Stimulated activated CD4-positive, alpha-beta T cell treated with anti-CD3 and anti-CD28 coated beads, TNF-alpha, amount 100 ng/mL, for 1 hour (primary cell): ENCODE measurements at places on chromosomes 2 and 18.

- DNase-seq, result no peak
Measured at GRCh38 chr2:127181851-127182250, 38.2 kb downstream of the CYP27C1 start.

- DNase-seq, result no peak
Measured at GRCh38 chr2:110946902-110947301, 173.8 kb upstream of the BCL2L11 start.

GRCh38 chr2:37847792-37848191 lies 77.3 kb upstream of the RMDN2 start:
- DNase-seq, result no peak

DNA sequence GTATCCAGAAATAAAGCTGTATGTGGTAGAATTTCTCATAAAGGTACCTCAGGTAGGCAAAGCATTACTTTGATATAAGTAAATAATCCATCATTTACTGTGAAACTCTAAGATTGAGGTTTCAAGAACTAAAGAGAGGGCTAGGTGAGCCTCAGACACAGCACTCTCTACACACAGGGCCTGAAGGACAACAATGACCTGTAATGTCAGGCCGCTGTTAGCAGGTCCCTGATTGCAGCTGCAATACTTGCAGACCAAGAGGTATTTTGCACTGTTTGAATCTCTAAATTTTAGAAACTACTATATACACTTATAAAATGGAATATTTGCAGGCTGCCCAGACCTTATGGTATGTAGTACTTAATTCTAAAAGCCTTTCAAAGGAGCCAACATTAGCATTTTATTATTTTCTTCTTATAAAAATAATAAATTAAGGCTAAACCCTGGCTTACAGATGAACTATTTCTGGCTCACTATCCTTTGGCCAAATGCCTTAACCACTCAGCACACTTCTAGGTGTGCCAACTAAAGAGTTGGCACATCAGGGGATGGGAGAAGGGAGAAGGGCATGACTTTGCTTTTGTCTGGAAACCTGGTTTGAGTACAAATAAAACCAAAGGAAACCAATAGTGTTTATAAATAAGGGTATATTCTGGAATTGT lies 66.7 kb upstream of the SLC39A10 start:
- DNase-seq, result no peak

DNA sequence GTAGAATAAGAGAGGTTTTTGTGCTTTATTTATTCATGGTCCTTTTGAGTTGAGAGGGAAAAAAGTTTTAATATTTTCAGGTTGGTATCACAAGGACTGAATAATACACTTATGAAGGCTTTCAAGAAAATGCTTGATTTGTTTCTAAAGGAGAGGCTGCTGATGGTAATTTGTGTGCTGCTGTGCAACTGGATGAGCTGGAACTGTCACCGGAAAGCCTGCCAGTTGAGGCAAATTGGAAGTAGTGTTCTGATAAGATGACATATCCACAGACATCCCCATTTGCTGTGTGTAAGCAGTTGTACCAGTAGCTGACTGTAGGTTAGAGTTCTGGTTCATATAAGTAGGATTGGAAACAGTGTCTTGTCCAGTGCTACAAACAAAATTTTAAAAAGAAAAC lies 21.6 kb upstream of the CACNB4 start:
- DNase-seq, result no peak

DNA sequence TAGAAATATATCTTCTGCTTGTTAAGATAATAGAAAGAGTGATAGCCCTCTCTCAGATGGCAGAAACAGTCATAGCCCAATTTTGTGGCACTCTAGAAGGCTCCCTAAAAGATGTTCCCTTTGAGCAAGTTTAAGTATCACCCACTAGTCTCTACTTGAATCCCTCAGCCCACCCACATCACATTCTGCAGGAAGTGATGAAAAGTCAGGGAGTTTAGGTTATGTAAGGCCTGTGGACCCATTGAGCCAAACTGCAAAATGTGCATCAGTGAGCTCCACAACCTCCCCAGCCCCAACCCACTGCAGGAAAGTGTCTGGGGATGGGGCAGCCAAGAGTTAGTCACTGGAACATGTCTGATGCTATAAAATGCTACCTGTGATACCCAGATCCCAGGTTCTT lies 25.6 kb downstream of the ANKRD44 start:
- DNase-seq, result no peak

DNA sequence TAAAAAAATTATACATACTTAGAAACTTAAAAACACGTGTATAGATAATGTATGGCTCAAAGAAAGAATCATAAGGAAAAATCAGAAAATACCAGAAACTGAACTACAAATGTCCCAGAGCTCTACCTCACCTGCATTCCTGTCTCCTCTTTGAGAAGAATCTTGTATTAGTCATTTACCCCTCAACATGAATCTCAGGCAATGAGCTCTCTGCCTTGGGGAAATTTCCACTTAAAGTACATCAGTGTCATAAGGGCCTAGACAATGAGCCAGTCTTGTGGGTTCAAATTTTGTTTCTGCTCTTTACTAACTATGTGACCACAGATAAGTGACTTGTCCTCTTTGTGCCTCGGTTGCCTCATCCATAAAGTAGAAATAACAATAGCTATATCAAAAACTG lies 40.1 kb downstream of the SCG2 start:
- DNase-seq, result no peak
